Bladder microvascular endothelial cell (primary cell): ENCODE measurements at places on chromosomes 4 and X. TPM values are rescaled to one million over a fixed set of nuclear protein-coding genes. Genes with fewer than 3 reads are reported as not detected.

Gene TENM3
- 4.2 and 46.7 TPM in 2 replicates for total RNA-seq

Gene POF1B
- 0.16 and 3.0 TPM in 2 replicates for total RNA-seq

Gene NEIL3
- 3.8 and 6.2 TPM in 2 replicates for total RNA-seq

Gene NEUROG2
- total RNA-seq, result not detected in 2 replicates

Gene MAGEC1
- not detected in 2 replicates for total RNA-seq

Gene OPRPN
- total RNA-seq, result not detected in 2 replicates

Gene C1QTNF7
- not detected in 2 replicates for total RNA-seq

Gene VCX3A
- not detected in 2 replicates for total RNA-seq

Gene JCHAIN
- total RNA-seq, result not detected in 2 replicates

Gene EPHA5
- total RNA-seq, result under 0.01 TPM in 2 replicates
